ENCODE measurements at places on chromosomes 2 and 18.

- no peaks in the 10 kb centered on the region for H3K27me3 ChIP-seq
- H3K4me1 ChIP-seq, result no peaks in the 10 kb centered on the region
- no peak overlapping the region for H3K27ac ChIP-seq
- H3K4me3 ChIP-seq, result no peak overlapping the region
Measured at GRCh38 chr2:179331061-179331460, 66.4 kb upstream of the SESTD1 start.

DNA sequence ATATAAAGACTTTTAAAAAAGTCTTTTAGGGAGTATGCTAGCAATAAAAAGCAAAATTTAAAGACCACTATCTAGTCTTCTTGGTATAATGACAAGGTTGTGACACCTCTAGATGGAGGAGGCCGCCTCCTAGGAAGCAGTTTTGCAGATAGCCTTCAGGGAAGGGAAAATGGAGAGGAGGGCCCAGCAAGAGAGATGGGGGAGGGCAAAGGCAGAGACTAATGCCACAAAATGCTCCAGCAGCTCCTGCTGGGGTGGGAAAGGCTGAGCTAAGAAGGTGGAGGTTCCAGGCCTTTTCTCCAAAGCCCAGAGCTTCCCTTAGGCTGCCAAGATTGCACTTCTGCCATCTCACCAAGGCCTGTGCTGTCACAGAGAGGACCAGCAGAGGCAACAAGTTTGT is 153.9 kb upstream of the THSD7B start:
- no peaks in the 10 kb centered on the region for H3K27me3 ChIP-seq
- no peaks in the 10 kb centered on the region for H3K36me3 ChIP-seq
- H3K4me1 ChIP-seq, result no peaks in the 10 kb centered on the region
- no peak for DNase-seq

GRCh38 chr18:8762968-8763367 is 57.6 kb downstream of the MTCL1 start:
- no peaks in the 10 kb centered on the region for H3K27me3 ChIP-seq
- H3K27ac ChIP-seq, result no peak overlapping the region
- no peak for DNase-seq
- H3K4me3 ChIP-seq, result no peak overlapping the region
- peaks cover 5% of the 10 kb centered on the region for H3K36me3 ChIP-seq
- no peaks in the 10 kb centered on the region for H3K4me1 ChIP-seq

DNA sequence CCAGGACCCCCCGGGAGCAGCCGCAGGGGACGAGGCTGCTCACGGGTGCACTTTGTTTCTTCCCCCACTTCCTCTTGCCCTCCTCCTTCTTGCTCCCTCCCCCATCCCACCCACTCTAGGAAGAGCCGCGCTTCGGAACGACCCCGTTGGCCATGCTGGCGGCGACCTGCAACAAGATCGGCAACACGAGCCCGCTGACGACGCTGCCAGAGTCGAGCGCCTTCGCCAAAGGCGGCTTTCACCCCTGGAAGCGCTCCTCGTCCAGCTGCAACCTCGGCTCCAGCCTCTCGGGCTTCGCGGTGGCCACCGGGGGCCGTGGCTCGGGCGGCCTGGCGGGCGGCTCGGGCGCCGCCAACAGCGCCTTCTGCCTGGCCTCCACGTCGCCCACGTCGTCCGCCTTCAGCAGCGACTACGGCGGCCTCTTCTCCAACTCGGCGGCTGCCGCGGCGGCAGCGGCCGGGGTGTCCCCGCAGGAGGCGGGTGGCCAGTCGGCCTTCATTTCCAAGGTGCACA is 1.3 kb downstream of the SP9 start:
- H3K4me3 ChIP-seq, result peak overlapping the region; percentile 68
- H3K36me3 ChIP-seq, result no peaks in the 10 kb centered on the region
- H3K27ac ChIP-seq, result no peak overlapping the region
- DNase-seq, result no peak
- peaks cover 75% of the 10 kb centered on the region for H3K27me3 ChIP-seq

GRCh38 chr18:11247381-11247970 is 98.1 kb upstream of the PIEZO2 start:
- H3K27me3 ChIP-seq, result no peaks in the 10 kb centered on the region
- no peaks in the 10 kb centered on the region for H3K4me1 ChIP-seq
- H3K4me3 ChIP-seq, result no peak overlapping the region
- no peak overlapping the region for H3K27ac ChIP-seq
- DNase-seq, result no peak
- no peaks in the 10 kb centered on the region for H3K36me3 ChIP-seq

DNA sequence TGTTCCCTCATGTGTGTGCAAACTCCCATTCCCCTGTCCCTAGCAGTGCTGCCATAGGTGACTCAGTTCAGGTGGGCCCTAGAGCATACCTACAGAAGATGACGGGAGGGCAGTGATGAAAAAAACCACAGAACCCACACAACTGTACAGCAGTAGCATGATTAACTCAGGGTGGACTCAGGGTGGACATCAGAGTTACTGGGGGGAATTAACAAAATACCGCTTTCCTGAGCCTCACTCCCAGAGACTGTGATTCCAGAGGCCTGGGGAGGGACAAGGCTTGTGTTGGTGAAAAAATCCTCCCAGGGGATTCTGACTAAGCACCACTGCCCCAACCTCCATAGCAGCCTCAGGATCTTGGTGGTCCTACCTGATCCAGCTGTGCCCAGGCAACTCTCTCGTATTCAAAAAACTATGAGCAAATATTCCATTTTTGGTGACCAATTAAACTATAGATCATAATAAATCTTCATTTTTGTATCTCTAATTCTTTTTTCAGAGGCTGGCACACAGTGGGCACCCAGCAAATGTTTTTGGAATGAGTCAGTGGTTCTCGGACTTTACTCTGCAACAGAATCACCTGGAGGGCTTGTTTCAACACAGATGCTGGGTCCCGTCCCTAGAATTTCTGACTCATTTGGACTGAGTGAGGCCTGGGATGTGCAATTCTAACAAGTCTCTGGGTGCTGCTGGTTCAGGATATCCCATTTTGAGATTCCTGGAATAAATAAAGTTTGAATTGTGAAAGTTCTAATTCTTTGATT is 84.1 kb upstream of the NABP1 start:
- H3K27ac ChIP-seq, result no peak overlapping the region
- no peak overlapping the region for H3K4me3 ChIP-seq
- no peaks in the 10 kb centered on the region for H3K36me3 ChIP-seq
- no peaks in the 10 kb centered on the region for H3K4me1 ChIP-seq
- DNase-seq, result no peak

DNA sequence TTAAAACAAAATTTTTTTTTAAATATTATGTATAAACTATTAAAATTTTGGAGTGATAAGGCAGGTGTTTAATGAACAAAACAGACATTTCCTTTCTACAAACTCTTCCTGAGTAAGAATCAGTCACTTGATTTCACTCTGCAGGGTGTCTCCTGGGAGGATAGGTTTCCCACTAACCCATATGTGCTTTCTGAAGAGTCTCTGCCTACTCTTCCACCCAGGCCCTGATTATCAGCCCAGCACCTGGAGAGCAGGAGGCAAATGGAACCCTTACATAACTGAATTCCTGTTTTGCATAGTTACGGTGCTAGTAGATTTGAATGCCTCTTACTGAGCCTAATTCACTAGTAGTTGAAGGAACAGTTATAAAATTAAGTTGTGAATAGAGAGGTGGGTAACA is 1718.6 kb downstream of the SUCLG1 start:
- H3K4me1 ChIP-seq, result no peaks in the 10 kb centered on the region
- H3K36me3 ChIP-seq, result no peaks in the 10 kb centered on the region
- H3K27me3 ChIP-seq, result no peaks in the 10 kb centered on the region
- H3K27ac ChIP-seq, result no peak overlapping the region
- no peak for DNase-seq
- no peak overlapping the region for H3K4me3 ChIP-seq

DNA sequence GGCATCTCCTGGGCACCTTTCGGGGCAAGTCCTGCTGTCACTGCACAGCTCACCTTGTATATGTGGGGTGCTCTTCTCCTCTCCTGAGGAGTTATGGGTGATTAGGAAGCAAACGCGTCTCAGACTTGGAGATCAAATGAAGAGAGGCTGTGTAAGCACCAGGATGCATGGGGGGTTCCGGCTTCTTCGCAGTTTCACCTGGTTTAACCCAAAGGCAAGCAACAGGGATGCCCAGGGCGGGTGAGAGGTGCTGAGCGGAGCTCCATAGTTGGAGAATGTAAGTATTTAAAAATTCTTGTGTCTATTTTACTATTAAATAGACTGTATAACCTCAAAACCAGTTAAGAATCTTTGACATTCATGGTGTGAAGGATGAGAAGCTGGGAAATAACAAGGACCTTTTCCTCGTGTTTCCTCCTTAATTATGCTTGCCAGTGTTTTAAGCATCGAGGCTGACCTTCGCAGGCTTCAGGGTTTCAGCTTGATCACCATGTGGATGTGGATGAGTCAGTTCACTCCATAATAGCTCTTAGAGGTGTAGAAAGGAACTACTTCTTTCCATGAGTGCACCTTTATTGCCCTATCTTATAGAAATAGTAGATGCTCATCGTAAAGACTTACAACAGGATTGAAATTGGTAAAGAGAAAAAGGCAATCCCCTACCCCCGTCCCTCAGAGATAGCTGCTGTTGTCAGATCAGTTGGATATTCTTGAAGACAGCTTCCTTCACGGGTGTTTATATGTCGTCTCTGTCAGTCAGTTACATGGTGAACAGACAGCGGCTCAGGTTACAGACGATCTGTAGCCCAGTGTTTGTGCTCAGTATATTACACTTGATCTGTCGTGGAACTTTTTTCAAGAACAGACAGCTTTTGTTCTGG is 201.1 kb downstream of the AGAP1 start:
- no peaks in the 10 kb centered on the region for H3K36me3 ChIP-seq
- H3K27ac ChIP-seq, result no peak overlapping the region
- no peak overlapping the region for H3K4me3 ChIP-seq

DNA sequence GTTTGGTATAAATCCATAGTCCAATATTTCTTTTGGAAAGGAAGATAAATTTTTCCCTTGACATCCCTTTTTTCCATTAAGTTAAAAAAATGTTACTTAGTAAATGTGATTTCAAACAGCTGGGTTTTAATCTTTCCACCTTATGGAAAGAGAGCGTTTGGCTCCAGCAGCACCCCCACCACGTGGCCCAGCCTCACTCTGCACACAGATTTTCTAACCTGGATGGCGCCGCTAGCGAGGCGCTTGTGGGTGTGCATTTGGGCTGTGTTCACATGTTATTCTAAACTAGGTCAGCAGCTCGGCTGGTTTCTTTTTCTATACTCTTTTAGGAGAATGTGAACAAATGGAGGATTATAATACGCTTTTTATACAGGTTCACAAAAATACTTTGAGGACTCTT is 218.0 kb downstream of the LDLRAD4 start:
- DNase-seq, result no peak
- H3K4me1 ChIP-seq, result peaks cover 16% of the 10 kb centered on the region
- no peaks in the 10 kb centered on the region for H3K36me3 ChIP-seq
- no peaks in the 10 kb centered on the region for H3K27me3 ChIP-seq
- H3K4me3 ChIP-seq, result no peak overlapping the region

DNA sequence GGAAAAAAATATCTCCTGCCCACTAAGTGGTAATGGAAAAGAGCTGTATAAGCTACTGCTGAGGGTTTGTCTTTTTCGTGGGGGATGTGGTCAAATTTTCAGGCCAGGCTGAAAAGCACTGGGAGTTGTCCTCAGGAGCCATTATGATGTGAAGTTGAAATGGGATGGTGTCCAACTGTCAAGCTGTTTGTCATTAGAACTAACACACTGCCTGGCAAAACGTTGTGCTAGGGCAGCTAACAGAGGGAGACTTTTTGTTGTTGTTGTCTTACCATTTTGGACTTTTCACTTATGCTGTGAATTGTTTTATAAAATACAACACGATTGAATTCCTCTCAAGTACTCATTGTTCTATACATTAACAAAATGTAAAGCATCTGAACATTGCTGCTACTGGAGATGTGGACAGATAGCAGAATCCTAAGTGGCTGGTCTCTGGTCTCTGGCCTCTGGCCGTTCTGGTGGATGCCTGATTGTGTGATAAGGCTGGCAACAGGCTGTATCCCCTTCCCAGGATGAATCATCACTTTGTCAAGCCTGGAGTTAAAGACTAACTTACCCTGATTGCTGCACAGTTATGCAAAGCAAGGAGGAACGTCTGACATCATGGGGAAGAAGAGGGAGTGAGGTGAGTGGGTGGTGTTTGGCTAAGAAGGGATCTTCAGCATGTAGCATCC is 2.3 kb downstream of the MYO1B start:
- no peak overlapping the region for H3K27ac ChIP-seq
- no peaks in the 10 kb centered on the region for H3K4me1 ChIP-seq
- H3K27me3 ChIP-seq, result no peaks in the 10 kb centered on the region
- H3K36me3 ChIP-seq, result no peaks in the 10 kb centered on the region
- H3K4me3 ChIP-seq, result no peak overlapping the region
- DNase-seq, result no peak

DNA sequence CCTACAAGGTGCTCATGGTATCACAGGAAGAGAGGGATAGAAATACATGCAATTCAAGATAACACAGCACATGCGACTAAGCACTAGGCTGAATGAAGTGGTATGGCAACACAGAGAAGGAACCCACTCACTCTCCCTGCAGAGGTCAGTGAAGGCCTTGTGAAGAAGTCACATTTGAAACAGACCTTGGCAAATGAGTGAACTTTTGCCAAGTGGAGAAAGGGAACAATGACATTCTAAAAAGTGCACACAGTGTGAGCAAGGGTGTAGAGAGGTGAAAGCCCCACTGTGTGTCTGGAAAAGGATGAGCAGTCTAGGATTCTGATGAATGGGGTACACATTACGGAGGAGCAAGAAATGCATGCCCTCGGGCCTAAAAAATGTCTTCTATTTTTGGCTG is 23.3 kb downstream of the KLF7 start:
- peaks cover 46% of the 10 kb centered on the region for H3K4me1 ChIP-seq
- H3K36me3 ChIP-seq, result no peaks in the 10 kb centered on the region
- peak; percentile 74 for DNase-seq

DNA sequence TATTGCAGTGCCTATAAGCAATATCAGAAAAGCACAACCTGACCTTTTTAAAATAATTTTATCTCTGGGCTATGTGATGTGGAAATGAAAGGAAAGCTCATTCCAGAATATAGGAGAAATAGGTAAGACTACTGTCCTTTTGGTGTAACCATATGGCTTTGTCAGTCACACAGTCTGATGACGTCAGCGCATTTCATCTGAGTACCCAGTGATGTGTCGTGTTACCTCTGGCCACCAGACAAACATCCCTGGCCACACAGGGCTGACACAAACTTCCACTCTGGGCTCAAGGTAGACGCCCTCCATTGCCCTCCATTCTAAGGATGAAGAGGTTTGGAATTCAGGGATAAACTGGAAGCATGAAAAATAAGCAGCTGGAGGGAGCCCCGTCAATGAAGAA is 506.7 kb downstream of the CMPK2 start:
- no peak for DNase-seq
- H3K4me1 ChIP-seq, result no peaks in the 10 kb centered on the region

DNA sequence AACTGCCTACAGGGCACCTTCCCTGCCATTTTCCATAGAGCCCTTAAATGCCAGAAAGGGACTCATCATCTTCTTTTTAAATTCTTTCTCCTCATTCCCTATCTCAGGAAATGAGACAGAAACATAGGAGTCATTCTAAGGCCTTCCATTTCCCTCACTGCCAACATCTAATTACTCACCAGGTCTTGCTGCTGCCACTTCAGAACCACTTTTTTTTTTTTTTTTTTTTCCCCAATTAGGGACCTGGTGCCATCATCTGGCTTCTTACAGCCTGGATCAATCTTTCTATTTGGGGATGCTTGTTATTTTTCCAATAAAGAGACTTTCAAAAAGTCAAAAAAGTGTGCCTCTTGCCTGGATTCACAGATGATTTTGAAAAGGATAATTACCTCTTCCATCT is 373.4 kb downstream of the LPIN1 start:
- no peaks in the 10 kb centered on the region for H3K36me3 ChIP-seq
- DNase-seq, result no peak

Data from MM.1S (cell line).